Frontal cortex (tissue), 4 donors: ENCODE measurements at places on chromosomes 6 and 20.

DNA sequence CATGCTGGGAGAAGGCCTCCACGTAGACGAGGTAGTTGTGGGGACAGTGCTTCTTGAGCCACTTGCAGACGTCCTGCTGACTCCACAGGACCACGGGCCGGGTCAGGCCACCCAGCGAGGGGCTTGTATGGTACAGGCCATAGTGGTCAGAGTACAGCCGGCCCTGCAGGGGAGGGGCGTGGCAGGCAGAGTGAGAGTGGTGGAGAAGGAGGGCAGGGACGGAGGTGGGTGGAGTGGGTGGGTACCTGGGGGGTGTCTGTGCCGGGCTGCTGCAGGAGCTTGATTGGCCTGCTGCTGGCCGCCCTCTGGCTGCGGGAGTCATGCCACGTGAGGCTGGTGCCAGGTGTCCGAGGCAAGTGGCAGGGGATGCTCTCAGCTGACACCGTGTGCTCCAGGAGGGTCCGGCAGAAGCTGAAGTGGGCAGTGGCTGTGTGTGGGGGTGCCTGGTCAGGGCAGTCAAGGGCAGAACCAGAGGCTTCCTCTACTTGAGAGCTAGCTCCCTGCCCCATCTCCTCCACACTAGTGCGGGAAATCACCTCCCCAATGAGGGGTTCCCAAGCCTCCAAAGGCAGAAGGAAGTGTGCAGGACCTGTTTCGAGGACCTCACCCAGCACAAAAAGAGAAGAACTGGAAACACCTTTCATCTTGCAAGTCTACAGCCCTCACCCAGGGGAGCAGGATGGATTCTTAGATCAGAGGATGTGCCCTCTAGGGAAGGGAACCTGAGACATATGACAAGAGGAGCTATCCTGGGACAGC lies 2.3 kb downstream of the SAMD10 start:
- no peak for DNase-seq

DNA sequence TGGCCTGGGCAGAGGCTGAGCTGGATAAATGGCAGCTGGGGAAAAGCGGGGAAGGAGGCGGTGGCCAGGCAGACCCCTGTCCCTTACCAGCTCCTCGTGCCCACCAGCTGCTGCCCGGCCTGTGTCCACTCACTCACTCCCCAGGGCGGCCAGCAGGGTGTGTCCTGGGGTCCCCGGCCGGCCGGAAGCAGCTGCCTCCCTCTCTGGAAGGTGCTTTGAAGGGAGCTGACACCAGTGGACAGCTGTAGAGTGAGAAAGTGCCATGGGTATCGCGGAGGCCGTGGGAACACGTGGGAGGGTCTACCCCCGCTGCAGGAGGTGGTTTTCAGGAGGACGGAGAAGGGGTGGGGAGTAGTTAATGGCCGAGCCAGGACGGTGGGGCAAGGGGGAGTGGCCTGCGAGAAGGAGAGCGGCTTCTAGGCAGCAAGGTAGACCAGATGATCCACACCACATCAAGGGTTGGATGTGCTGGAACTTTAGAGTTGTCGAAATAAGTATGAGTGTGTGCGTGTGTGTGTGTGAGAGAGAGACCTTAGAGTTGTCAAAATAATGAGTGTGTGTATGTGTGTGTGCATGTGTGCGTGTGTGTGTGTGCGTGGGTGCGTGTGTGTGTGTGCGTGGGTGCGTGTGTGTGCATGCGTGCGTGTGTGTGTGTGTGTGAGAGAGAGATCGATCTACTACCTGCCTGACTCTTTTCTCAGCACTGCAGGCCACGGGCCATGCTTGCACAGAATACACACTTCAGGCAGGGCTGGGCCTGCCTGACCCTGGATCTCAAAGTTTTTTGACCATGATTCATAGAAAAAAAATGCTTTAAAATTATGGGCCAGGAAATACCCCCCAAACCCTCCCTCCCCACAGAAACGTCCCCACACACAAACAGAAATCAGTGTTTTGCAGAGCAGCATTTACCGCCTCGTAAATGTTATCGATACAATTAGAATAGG lies 43.9 kb downstream of the CDH4 start:
- no peak for DNase-seq

GRCh38 chr6:903761-904160 lies 210.8 kb upstream of the EXOC2 start:
- DNase-seq, result no peak

DNA sequence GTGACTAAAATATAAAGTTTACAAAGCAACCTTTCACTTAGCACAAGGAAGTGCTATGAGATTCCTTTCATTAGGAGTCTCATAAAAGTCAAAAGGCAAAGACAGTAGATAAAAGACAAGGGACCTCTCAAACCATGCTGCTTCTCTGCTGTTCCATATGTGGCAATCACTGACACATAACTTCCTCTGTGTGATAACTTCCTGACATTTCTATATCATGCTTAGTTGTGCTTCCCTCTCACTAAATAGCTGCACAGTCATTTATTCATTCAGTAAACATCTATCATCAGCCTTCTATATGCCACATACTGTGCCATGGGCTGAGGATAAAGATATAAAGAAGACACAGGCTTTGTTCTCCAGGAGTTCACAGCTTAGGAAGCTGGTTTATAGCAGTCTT lies 214.8 kb upstream of the GRIK2 start:
- DNase-seq, result no peak

- no peak for DNase-seq
These were observed 7.7 kb downstream of the DDR1 start for GRCh38 chr6:30891816-30892538.

DNA sequence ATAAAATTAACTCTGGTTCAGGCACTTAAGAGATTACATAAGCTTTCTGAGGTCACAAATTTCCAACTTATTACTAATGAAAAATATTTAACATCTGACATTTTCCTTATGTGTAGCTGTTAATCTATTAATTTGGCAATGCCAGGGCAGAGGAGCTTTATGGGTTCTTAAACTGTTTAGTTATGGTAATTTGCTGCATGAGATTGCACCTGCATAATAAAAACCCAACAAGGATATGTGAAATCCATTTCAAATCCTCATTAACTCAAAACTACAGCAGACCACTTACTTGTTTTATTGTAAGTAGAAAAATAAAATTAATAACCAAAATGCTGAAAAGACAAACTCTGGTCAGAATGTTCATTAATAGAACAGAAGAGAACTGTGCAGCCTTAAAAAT lies 98.1 kb downstream of the PREP start:
- no peak for DNase-seq

DNA sequence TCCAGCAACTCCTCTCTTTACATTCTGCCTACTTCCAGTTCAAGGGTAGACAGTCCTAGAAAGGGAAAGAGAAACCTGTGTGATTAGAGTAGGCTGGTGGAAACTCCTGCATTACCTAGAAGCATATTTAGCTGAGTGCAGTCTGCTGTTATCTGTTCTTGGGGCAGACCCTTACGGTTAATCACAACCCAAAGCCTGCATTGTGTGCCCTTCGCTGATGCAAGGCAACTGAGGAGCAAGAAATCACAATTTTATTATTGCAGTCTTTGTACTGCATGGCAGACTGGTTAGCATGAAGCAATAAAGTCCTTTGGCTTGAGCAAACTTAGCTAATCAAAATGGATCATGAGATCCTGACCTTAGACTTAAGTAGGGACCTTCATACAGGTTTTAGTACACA lies 1.5 kb upstream of the GOPC start:
- DNase-seq, result no peak

DNA sequence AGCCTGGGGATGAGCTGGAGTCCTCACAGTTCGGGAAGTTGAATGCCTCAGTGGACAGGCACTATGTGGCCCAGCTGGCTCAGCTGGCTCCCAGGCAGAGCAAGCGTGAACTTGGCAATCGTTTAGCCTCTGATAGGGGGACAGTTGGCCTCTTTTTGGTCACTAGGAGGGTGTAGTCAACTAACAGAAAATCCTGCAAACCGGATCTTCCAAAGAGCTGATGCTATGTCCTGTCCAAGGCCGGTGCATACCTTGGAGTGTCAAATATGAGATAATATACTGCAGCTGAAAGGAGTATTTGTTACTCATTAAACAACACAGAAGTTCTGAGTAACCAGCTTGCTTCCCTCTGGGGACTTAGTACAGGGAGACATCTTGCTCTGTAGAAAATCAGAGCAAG lies 126.2 kb upstream of the EXOC2 start:
- DNase-seq, result no peak

GRCh38 chr20:51193066-51193772 lies 170.3 kb upstream of the KCNG1 start:
- no peak for DNase-seq

DNA sequence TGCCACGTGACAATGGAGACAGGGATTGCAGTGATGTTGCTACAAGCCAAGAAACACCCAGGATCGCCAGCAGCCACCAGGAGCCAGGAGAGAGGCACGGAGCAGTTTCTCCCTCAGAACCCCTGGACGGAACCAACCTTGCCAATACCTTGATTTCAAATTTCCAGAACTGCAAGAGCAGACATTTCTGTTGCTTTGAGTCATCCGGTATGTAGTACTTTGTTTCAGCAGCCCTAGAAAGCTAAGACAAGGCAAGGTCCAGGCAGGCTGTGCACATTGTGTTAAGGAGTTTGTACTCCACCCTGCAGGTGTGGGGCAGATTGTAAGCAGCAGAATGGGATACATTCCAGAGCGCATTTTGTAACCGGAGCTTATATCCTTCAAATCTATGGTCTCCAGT lies 48.3 kb downstream of the TRERF1 start:
- DNase-seq, result no peak

DNA sequence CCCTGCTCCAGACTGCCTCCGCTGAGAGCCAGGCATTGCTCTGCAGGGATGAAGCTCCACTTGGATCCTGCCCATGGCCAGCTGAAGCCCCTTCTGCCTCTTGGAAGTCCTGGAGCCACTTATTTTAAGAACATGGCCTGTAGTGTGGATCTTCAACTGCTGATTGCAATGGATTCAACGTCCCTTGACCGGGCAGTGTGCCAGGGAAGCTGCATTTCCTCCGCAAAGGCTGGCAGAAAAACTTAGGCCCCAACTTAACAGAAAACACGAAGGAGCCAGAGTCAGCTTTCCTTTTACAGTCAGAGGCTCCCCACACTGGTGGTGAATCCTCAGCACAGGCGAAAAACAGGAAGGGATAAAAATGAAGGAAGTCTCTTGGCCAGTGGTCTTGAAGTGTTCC lies 26.3 kb upstream of the FOXQ1 start:
- DNase-seq, result no peak

- no peak for DNase-seq
These were observed 359.2 kb downstream of the CDH26 start for GRCh38 chr20:60317401-60317800.

DNA sequence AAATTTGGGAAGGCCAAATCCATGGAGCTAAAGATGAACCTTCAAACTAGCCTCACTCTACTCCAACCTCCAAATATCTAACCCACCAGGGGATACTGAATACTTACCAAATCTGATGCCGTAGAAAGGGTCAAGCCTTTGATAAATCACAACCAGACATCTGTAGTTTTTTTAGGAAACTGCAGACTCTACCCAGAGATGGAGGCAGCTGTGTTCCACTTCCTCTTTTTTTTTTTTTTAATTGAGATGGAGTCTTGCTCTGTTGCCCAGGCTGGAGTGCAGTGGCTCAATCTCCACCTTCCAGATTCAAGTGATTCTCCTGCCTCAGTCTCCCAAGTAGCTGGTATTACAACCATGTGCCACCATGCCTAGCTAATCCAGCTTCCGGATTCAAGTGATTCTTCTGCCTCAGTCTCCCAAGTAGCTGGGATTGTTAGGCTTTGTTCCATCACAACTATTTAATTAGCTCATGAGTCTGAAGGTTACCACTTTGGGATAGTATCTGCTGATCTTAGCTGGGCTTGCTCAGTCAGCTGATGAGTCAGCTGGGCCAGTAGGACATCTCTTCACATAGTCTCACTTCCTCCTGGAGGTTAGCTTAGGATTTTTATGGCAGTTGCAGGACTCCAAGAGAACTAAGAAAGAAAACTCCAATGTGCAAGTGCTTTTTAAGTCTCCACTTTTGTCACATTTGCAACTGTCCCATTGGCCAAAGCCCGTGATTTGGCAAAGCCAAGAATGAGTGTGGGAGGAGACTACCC lies 13.3 kb downstream of the FRK start:
- no peak for DNase-seq

DNA sequence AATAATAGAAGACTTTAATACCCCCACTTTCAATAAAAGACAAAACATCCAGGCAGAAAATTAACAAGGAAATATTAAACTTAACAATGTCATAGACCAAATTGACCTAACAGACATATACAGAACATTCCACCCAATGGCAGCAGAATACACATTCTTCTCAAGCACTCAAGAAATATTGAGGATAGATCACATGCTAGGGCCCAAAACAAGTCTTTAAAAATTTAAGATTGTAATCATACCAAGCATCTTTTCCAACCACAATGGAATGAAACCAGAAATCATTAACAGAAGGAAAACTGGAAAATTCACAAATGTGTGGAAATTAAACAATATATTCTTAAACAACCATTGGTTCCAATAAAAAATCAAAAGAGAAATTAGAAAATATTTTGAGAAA lies 161.0 kb downstream of the COL12A1 start:
- no peak for DNase-seq

- DNase-seq, result no peak
These were observed 69.9 kb upstream of the FOXQ1 start for GRCh38 chr6:1242021-1242420.

GRCh38 chr6:31446481-31446880 lies 43.1 kb downstream of the MICA start:
- DNase-seq, result no peak

- DNase-seq, result peak; percentile 34
These were observed at the start of gene HLA-DMB for GRCh38 chr6:32940656-32941213. Gene HLA-DMB (minus strand): TSS chr6:32941028. CDS start chr6:32940807, 221 bp downstream.

DNA sequence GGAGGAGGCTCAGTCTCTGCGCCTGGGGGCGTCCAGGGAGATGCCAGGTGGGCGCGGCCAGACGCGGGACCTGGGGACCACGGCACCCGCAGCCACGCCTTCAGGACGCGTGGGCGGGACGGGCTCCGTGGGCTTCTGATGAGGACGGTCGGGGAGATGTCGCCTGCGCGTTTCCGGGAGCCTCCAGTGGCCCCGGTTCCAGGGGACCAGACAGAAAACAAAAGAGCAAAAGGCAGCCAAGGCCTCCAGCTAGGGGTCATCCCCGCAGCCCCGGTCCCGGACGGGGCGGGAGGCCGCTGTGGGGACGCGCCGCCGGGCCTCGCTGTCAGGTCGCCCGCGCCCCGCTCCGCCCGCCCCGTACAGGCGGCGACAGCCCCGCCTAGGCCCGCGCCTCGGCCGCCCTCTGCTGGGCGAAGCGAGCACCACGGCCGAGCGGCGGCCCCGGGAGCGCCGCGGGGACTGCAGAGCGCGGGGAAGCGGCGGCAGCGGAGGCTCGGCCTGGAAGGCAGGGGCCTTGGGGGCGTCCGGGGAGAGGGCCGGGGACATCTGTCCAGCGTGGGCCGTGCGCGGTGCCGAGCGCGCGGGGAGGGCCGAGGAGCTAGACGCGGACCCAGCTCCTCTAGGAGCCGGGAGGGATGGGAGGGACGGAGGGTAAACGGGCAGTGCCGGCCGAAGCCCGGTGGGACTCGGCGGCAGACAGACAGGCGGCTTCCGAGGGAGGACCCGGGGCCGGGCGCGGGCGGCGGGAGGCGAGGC lies 48.7 kb downstream of the TMEM242 start:
- DNase-seq, result peak; percentile 92
